ENCODE measurements at places on chromosomes 3 and 15. TPM values are rescaled to one million over a fixed set of nuclear protein-coding genes. Genes with fewer than 3 reads are reported as not detected.
A peak's percentile ranks its signal among the peaks of the same experiment; 100 is the strongest.

- no peak for ATAC-seq
These were observed 1.8 kb downstream of the PIK3CA start for GRCh38 chr3:179149951-179150350.

DNA sequence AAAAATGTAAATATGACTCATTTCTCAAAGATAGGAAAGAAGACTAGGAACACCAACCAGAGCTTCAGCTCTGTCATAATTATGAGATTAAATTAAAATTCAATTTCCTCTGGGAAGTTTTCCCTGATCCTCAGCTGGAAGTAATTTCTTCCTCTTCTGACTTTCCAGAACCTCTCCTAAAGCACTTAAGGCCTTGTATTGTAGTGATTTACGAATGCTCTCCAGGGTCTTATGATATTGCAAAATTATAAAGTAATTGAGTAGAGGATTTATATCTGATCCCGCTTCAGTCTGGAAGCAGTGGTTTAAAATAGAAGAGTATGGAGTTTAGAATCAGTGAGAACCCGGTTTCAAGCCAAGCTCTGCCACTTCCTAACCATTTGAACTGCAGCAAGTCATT lies 279.8 kb downstream of the ZPLD1 start:
- no peak for ATAC-seq

DNA sequence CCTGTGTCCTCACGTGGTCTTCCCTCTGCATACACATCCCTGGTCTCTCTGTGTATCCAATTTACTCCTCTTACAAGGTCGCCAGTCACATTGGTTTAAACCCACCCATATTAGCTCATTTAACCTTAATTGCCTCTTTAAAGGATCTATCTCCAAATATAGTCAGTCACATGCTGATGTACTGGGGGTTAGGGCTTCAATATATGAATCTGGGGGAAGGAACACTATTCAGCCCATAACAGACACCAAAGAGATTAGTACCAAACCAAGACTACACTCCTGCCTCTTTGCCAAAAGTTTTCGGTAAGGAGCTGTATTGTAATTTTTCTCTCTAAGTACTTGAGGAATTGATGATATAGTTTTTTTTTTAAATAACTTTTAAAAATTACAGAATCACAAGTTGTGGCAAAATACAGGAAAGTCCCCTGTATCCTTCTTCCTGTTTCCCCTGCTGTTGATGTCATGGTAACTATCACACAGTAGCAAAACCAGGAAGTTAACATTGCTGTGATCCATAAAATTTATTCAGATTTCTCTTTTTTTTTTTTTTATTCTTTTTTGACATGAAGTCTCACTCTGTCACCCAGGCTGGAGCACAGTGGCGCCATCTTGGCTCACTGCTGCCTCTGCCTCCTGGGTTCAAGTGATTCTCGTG lies 67.8 kb downstream of the SLCO3A1 start:
- ATAC-seq: peak; percentile 65

DNA sequence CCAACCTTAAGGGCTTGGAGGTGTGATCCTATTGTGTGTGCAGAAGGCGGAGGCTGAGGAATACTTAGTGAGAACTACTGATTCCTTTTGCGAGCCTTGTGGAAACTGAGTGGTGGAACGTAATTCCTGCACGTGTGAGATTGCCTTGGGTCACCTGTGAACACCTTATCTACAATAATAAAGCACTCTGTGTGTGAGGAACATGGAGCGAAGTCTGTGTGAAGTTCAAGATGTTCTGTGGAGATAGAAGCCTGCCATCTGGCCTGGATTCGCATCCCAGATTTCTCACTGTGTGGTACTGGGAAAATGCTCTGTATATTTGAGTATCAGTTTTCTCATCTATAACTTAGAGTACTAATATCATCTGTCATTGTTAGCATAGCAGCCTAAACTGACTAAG lies 179.5 kb upstream of the PDZRN3 start:
- no peak for ATAC-seq

DNA sequence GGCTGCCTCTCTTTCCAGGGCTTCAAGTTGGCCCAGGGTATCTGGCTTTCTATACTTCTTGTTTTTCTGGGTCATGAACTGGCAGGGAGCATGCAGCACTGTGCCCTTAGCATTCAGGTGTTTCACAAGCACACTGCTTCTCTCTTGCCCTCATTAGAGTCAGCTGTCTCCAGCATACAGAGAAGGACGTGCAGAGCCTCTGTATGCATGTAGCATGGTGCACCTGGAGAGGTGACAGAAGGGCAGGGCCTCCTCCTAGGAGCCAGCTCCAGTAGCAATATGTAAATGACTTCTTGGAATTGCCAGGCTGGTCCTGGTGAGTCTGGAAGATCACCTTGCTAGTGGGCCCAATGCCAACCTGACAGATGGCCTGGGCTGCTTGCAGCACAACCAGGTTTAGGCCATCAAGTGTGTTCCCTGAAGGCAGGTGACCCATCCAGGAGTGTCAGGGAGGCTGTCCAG lies 44.8 kb upstream of the ATP2C1 start:
- ATAC-seq: no peak

- no peak for ATAC-seq
These were observed 61.4 kb downstream of the ZNF609 start for GRCh38 chr15:64521726-64522164.

- ATAC-seq: peak; percentile 26
These were observed 353.2 kb upstream of the SOX2 start for GRCh38 chr3:181358562-181358961.

DNA sequence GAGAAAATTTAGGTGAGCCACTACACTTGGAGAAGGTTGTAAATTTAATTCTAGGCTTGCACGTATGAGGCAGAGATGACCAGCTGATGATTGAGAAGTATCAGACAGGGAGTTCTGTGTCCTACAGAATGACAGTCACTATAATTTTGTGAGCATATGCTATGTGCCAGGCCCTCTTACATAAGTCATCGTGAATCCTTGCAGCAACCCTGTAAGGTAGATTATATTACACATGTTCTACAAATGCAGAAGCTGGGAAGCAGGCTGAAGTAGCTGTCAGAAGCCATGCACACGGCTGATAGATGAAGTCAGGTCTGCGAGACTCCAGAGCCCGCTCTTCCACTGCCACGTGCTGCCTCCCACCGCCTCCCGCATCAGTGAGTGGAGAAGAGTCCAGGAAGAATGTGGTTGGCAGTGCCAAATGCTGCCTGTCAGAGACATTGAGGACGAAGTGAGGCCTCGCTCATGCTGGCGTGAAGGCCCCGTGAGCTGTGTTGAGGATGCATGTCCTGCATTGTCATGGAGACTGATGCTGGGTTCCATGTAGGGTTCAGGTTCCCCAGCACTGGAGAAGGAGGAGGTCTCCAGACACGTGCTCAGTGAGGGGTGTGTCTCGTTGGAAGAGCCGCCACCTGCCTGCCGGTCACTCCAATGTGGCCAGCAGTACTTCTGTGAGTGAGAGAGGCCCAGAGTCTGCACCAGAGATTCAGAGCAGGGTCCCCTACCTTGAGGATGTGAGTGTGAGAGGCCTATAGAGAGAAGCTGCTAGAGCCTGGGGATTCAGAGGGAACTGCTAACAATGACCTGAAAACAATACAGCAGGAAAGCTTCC lies 123.3 kb upstream of the PLXNA1 start:
- no peak for ATAC-seq

- peak; percentile 97 for ATAC-seq
These were observed 961.0 kb upstream of the CFAP20DC start for GRCh38 chr3:60010781-60011180.

- peak; percentile 91 for ATAC-seq
These were observed at the start of gene INKA1 for GRCh38 chr3:49802719-49803464. INKA1 (plus strand) TSS chr3:49803261; CDS start chr3:49803393, 132 bp downstream.

DNA sequence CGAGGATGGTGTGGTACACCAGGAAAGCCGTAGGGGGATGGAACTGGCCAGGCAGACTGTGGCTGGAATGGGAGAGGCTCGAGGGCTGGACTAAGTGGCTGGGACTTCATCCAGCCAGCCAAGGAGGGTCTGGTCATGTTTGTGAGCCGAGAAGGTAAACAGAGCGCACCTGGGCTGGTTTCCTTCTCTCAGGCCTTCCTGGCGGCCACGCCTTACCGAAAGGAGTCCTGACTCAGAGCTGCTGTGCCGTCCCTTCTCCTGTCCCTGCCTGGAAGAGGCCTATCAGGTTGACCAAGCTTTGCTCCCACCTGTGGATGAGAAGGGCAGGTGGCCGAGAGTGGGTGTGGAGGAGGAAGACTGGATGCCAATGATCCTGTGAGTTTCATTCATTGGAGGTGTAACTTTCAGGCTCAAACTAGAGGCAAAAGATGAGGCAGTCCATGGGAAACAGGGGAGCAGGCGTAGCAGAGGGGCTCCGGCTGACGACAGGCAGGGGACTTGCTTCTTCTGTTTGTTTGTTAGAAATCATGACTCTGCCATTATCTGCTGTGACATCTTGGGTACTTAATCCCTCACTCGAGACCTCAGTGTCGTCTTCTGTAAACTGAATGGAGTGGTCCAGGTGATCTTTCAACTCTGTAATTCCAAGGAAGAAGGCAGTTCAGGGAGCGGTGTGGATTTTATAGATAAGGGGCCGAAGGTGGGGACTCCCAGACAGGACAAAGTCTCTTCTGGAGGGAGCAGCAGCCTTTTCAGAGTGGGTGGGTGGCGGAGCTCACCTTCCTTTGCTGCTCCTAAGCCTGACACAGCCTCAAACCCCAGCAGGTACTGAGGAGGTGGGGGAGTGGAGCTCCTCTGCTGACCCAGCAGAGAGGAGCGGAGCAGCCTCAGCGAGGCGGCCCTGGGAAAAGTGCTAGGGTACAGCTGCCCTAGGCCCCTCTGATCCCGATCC lies 71.8 kb upstream of the GATM start:
- no peak for ATAC-seq

- ATAC-seq: peak; percentile 84
These were observed 82.6 kb downstream of the TGFBR2 start for GRCh38 chr3:30688776-30689641.

The UPK1B gene
- 0.56 TPM for total RNA-seq

The BBX gene
- total RNA-seq: 32.8 TPM

The ETV5 gene
- 0.99 TPM for total RNA-seq

The TADA3 gene
- total RNA-seq: 77.8 TPM

The ZIC1 gene
- total RNA-seq: not detected
